ENCODE measurements at places on chromosomes 4 and X.

DNA sequence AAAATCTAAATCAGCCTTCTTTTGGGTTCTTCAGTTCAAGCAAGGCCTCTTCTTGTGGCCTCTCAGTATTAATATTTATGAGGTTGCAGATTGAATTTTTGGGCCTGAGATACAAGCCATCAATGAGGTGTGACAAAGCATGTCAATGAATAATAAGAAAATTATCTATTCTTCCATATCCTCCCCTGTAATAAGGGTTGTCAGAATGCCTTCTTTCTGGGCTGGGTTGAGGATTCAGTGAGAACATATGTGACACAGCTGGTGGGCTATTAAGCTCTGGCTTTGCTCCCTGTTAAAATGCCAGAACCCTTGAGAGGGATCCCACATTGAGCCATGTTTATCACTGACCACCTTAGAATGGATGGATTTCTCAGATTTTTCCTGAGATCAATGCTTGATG lies 187.2 kb downstream of the AR start:
- no peak for DNase-seq

- no peak for DNase-seq
These were observed 1.2 kb downstream of the PRKX start for GRCh38 chrX:3712051-3712869.

DNA sequence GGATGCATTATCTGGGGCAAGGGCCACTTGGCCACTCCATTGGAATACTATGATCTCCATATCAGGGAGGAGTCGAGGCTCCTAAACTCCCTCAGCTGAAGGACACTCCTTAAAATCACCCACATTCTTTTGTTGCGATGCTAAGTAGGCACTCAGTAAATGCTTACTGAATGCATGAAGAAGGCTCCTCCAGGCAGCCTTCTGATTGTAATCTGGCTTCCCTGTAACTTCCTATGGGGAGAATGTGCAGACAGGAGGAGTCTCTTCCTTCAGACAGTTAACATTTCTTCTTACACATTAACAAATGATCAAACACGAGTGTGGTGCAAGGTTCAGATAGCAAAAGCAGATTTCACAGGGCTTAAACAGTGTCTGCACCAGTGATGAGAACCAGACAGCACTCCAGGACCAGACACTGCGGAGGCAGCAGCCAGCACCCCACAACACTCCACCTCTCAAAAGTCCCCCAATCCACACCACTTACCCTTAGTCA lies 21.4 kb upstream of the USO1 start:
- DNase-seq: no peak

- DNase-seq: no peak
These were observed 124.5 kb downstream of the MBNL3 start for GRCh38 chrX:132364313-132364712.

DNA sequence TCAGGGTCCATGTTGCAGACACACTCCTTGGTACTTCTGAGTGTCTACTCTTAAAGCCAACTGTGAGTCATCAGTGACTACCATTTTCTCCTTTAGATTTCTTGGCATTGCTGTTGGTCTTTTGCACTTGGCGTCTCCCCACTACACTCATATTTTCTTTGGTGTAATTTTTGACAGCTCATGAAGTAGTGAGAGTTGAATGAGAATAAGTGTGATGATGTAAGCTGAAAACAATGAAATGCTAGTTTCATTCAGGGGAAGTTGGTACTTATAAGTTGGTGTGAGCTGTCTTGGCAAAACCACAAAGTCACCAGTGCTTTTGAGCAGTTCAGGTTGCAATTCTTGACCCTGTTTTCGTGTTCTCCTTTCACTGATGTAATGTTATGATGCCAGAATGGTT lies 142.9 kb upstream of the ARX start:
- DNase-seq: no peak

- no peak for DNase-seq
These were observed 11.8 kb downstream of the RBM10 start for GRCh38 chrX:47156611-47157520.

DNA sequence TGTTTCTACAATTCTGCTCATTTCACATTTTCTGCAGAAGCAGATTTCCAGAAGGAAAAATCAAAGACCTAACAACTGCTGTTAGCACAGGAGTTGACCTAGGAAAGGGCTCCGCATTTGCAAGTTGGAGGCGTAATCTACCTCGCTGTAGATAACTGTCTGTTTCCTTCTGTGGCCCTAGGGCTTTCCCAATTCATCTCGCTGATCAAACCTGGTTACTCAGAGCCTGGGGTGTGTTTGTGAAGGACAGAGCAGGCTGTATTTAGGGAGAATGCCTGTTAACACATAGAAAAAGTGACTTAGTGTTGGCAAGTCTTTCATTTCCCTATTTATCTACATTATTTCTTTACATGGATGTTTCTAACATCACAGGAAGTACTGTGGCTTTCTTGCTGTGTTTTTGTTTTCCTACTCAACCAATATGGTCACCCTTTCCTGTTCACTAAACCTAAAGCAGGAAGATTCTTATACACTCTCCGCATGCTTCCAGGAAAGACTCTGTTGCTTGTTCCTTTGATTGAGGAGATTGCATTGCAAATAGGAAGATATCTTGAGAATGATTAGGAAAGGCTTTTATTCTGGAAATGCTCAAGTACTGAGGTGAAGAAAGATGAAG lies 40.5 kb downstream of the AGA start:
- DNase-seq: no peak

DNA sequence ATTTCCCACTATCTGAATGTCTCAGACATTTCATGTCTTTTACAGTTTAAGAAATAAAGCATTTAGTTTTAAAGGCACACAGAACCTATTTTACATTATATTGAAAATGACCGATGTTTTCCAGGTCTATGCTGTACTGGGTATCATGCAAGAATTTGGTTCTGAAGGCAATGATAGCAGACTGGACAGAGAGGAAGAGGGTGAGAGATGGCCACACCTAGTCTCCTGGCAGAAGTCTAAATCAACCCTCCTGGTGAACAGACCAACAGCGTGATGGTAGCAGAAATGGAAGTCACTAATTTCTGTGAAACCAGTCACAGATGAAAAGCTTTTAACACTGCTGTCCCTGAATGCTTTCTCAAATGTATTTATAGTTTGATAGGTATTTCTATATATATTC lies 41.9 kb downstream of the MID1 start:
- no peak for DNase-seq

- DNase-seq: no peak
These were observed 415.8 kb upstream of the GRID2 start for GRCh38 chr4:91887926-91888325.

DNA sequence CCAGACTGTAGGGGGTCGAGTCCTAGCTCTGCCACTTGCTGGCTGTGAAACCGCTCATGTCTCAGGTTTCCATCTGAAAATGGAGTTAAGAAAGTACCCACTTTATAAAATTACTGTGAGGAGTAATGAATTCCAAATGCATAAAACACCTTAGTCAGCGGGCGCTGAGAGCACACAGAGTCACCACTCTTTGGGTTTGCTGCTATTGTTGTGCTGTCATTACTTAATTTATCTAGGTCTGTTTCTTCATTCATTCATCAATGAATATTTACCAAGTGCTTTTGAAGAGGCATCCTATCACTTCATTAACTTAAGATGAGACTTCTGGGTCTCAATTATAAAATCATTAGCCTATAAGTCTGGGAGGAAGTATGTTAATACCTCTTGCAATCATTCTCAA lies 317.3 kb downstream of the FBXW7 start:
- no peak for DNase-seq

DNA sequence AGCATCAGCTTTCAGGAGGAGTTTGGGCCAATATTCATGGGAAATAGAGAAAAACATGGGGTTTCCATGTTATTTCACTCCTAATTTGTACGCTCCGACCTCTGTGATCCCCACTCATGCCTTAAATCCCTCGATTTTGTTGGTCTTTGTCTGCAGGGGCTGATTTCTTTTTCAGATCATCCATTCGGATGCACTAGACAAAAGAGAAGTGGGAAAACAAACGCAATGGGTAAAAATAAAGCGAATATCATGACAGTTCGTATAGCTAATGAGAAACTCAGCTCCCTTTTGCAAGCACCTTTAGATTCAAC lies 139.1 kb upstream of the PLAC1 start:
- DNase-seq: no peak

DNA sequence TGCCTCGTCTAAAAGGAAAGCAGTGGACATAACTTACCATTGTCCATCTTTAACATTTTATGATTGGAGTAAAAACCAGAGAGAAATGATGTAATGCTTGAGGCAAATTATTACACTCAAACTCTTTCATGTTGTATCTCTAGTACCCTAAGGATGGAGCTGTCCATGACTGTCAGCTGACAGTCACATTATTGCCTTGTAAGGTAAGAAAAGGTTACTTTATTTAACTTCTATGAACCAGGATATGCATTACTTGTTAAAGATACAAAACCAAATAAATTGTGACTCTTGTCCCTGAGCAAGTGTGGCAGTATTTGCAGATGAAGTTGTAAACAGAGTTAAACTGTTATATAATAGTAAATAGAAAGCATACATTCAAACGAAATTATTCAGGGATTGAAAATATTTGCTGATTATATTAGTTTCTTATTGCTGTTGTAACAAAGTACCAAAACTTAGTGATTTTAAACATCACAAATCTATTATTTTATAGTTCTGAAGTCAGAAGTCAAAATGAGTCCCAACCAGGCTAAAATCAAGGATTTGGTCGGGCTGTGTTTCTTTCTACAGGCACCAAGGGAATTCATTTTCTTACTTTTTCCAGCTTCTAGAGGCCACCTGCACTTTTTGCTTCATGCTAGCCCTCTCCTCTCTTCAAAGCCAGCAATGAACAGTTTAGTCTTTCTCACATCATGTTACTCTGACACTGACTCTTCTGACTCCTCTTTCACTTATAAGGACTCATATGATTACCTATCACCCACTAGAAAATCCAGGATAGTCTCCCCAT lies 113.8 kb downstream of the CEP44 start:
- no peak for DNase-seq

DNA sequence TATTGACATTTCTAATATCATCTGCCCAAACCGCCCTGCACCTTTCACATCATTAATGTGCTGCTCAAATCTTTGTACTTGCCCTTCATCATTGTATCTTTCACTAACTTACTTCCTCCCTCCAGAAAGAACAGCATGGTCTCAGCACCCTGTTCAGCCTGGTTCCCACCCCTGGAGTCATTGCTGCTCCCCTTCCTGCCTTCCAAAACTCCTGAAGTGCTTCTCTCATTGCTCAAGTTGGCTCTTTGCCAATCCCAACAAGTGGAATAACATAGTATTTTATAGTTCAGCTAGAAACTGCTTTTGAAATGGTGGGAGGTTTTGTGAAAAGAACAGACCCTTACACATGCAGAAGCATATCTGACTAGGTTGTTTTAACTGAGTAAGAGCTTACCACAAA lies 14.0 kb upstream of the TTC29 start:
- DNase-seq: no peak

DNA sequence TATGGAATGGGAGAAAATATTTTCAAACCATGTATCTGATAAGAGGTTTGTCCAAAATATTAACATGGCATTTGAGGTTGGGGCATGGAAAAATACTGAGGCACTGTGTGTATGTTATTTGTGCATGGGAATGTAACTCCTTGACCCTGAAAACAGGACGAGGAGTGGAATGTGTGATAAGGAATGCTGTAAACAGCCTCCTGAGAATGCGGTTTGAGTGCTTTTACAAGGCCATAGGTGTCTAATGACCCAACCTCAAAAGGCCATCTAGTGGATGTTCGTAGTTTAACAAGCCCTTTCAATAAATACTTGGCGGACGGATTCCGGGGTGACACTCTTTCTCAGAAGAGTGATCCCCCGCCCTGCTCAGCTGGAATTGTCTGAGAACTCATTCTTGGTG lies 162.9 kb upstream of the USP9X start:
- DNase-seq: no peak

- no peak for DNase-seq
These were observed 132.6 kb downstream of the FHIP1A start for GRCh38 chr4:151541389-151542071.

GRCh38 chrX:42027367-42028000 lies 104.1 kb upstream of the CASK start:
- DNase-seq: no peak

- no peak for DNase-seq
These were observed 356.5 kb downstream of the MID1IP1 start for GRCh38 chrX:39157796-39158195.

- DNase-seq: no peak
These were observed 555.2 kb upstream of the EPHA5 start for GRCh38 chr4:66225539-66225938.

DNA sequence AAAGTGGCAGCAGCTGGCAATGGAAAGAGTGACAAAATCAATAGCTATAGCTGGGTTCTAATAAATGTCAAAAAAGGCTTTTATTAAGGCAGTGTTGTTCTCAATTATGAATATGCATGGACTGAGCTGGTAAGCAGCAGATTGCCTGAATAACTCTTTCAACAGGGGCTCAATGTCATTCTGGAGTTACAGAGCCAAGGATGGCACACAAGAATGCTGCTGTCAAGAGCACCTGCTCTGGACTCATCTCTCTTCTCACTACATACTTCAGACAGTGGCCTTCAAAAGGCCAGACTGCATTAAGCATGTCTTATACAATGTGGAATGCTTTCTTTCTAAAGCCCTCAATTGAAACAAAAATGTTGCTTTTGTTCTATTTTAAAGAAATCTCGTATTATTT lies 351.4 kb downstream of the KLHL13 start:
- DNase-seq: no peak
